ENCODE measurements at places on chromosomes 6 and 20. TPM values are rescaled to one million over a fixed set of nuclear protein-coding genes. Genes with fewer than 3 reads are reported as not detected.
A peak's percentile ranks its signal among the peaks of the same experiment; 100 is the strongest.

- H3K4me1 ChIP-seq = peaks cover 36% of the 10 kb centered on the region
- peaks cover 22% of the 10 kb centered on the region for H3K27me3 ChIP-seq
- H3K4me3 ChIP-seq = no peak overlapping the region
- no peak for DNase-seq
Observed at GRCh38 chr6:390914-391558, 516 bp upstream of the IRF4 start.

DNA sequence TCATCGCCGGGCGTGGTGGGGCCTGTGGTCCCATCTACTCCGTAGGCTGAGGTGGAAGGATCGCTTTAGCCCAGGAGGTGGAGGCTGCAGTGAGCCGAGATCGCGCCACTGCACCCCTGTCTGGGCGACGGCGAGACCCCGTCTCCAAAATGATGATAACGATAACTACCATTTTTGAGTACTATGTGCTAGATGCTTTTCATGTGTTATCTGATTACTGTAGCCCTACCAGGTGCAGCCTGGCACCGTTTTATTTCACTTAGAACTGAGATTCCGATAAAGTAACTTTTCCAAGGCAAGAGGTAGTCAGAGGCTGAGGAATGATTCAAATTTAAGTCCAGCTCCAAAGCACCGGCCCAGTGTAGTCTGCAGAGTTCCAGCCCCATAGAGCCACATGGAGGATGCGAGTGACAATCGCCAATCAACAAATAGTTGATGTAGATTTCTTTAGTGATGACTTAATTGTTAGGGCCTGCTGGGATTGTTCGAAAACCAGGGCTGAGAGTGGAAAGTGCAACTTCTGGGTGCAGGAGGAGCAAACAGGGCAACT lies 727 bp downstream of the ERMARD start:
- no peak for DNase-seq
- peak overlapping the region; percentile 75 for H3K4me3 ChIP-seq
- peaks cover 2% of the 10 kb centered on the region for H3K36me3 ChIP-seq
- H3K4me1 ChIP-seq = peaks cover 21% of the 10 kb centered on the region

GRCh38 chr6:80478030-80478429 lies 371.6 kb downstream of the BCKDHB start:
- no peaks in the 10 kb centered on the region for H3K36me3 ChIP-seq
- no peak for DNase-seq

GRCh38 chr20:6735942-6736845 lies 31.3 kb upstream of the BMP2 start:
- H3K27ac ChIP-seq = peak overlapping the region; percentile 48
- H3K27me3 ChIP-seq = no peaks in the 10 kb centered on the region
- no peaks in the 10 kb centered on the region for H3K36me3 ChIP-seq
- H3K4me1 ChIP-seq = peaks cover 28% of the 10 kb centered on the region
- H3K4me3 ChIP-seq = no peak overlapping the region
- DNase-seq = peak; percentile 27

The SLC26A8 gene
- not detected for total RNA-seq

Data from body of pancreas (tissue), 4 donors.